ENCODE measurements at places on chromosomes 7 and 10.
A peak's percentile ranks its signal among the peaks of the same experiment; 100 is the strongest.

GRCh38 chr10:128046953-128047290, 79.3 kb downstream of the MKI67 start:
- no peak for DNase-seq

GRCh38 chr7:28473571-28474281, 61.4 kb downstream of the CREB5 start:
- DNase-seq, result no peak

DNA sequence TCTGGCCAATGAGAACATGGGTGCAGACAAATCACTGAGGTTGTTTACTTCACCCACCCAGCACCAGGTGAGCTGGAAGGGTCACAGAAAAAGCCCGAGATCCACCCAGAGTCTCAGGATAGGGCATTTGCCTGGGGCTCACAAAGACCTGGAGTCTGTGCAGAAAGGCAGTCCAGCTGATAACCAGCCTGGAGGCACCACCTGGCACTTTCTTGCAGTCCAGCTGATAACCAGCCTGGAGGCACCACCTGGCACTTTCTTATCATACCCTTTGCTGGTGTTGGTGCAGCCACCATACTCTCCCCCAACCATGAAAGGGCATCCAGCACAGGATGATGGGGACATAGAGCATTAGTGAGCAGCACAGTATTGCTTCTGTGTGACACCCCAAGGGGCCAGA, 104.1 kb downstream of the PPP1R3C start:
- DNase-seq, result no peak

DNA sequence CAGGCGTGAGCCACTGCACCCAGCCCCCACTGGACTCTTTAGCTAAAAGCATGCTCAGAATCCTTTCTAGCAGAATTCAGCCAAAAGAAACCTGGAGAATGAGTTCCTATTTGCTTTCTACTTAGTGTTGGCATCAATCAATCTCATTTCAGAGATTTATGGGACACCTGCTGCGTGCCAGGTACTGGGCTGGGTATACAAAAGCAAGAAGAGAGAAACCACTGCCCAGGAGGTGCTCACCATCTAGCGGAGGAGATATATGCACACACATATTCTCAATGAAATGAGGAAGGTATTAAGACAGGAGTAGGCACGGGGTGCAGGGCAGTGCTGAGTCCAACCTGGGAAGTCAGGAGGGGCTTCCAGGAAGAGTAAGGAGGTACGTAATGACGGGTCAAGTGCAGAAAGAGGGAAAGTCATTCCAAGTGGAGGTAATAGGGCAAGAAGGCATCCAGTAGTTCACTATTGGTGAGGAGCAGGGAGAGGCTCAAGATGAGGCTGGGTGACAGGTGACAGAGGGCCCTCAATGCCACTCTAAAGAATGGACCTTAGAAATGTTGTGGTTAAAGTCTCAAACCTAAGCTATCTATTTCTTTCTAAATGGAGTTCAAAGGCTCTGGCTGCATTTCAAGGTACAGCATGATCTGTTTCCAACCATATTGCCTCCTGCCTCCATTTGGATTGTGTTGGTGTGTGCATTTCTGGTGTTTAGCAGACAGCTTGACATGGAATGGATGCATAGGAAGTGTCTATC, 22.1 kb downstream of the ABLIM1 start:
- no peak for DNase-seq

GRCh38 chr10:92876509-92877036, 28.3 kb downstream of the EXOC6 start:
- DNase-seq, result no peak

DNA sequence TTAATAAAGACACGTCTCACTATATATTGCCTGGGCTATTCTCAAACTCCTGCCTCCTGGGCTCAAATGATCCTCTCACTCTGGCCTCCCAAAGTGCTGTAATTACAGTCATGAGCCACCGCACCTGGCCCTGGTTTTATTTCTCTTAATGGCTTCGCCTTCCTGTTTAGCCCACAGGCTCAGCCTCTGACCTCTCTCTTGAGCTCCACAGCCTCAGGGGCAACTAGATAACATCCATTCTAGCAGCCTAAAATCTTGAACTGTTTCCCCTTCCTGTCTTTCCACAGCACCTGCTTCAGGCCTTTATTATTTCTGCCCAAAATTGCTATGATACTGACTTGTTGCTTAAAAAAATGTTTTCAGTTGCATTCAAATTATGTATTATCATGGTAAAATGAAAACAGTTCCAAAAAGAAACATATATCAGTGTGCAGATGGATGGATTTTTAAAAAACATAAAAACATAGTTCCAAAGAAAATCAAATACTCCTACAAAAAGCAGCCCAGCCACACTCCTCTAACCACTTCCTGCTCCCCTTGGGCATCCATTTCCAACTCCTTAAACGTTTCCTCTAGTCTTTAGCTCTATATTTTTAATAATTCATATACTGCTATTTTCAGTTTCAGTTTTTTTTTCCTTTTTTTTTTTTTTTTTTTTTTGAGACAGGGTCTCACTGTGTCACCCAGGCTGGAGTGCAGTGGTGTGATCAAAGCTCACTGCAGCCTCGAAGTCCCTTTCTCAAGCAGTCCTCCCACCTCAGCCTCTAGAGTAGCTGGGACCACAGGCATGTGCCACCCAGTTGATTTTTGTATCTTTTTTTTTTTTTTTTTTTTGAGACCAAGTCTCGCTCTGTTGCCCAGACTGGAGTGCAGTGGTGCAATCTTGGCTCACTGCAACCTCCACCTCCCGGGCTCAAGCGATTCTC, 5.1 kb upstream of the BAZ1B start:
- DNase-seq, result no peak

GRCh38 chr10:23742368-23742767, 303.5 kb downstream of the OTUD1 start:
- DNase-seq, result no peak

DNA sequence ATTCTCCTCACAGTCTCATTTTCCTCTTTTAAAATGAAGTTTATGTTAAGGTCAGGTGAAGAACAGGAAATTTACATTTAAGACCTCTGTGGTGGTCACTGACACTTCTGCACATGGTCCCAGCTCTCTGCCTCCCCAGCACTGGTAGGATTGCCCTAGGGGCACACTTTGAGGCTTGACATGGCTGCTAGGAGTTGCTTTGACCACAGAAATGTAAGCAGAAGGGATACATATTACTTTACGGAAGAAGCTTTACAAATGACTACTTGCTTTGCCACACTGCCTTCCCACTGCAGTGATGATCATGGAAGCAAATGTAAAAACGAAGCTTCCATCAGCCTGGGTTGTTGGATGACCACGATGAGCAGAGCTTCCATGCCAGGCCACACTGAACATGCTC, 53.1 kb upstream of the RSU1 start:
- no peak for DNase-seq

GRCh38 chr7:49438281-49438680, 335.2 kb upstream of the VWC2 start:
- DNase-seq, result no peak

DNA sequence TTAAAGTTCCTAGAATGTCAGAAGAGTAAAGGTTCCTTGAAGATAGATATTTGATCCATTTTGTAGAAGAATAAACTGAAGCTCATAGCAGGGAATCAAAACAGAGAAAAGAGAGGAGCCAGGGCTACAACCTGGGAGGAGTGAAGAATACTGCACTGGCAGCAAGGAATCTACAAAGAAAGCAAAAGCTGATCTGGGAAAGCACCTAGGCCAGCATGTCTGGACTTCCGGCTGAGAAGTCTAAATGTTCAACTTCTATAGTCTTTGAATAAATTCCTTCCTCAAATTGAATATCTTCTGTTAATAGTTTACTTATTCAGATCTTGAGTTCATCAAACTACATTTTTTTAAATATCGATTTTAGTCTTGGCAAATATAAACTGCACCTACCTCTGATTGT, 78.2 kb downstream of the VPS41 start:
- no peak for DNase-seq

DNA sequence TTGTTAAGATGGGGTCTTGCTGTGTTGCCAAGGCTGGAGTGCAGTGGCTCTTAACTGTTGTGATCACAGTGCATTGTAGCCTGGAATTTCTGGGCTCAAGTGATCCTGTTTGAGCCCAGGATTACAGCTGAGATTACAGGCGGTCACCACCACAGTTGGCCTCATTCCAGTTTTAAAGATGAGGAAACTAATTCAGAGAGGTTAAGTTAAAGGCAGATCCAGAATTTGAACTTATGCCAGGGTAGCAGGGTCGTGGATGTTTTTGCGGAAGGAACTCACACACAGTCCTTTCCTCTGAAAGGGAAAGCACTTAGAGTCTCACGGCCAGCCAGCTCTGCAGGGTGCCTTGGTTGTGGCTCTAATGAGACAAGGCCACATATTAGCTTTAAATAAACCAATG, 84.7 kb downstream of the MMRN2 start:
- DNase-seq, result no peak

GRCh38 chr7:64758151-64758550, 36.1 kb upstream of the ZNF138 start:
- no peak for DNase-seq

DNA sequence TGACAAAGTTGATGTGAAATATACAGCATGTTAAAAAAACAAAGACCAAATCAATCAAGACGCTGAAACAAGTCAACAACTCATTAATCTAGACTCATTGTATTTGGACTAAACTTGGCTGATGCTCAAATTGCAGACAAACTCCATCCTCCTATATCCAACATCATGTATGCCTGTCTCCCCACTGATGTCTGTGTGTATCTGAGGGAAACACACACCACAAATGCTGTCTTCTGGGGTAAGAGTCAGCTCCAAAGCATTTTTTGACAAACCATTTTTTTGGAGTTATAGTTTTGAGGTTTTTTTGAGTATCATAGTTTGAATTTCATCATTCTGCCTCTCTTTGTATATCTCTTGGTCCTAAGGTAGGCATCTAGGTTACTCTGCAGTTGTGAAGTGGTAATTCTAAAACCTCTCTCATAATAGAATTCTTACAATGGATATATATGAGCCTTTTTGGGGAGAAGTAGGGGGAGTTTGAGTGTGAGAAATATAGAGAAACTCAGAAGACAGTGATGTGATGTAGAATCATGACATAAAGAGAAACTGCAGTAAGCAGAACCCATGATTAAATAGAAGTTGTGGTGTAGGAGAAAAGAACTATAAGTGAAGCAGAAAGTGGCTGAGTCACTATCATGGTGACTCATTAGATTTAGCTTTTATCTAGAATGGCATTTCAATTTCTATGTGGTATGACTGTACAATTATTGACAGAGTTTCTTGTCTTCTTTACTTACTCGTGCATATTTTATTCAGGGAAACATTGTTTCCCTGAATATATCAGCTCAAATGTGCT, 1531.1 kb upstream of the LRRTM3 start:
- DNase-seq, result peak; percentile 11

DNA sequence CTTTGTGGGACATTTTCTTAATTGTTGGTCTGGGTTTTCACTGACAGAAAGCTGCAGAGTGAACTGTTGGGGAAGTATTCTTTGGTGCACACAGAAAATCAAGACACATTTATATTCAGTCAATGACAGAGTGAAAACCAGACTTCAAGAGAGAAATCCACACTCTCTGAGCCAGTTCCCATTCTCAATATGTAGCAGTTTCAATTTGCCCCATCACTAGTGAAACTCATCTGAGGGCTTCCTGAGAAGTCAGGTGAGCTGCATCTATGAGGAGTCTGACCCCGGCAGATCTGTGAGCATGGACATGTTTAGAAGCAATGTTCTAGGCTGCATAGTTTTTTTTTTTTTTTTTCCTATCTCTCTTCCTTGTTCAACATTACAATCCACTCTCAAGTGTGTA, 163.7 kb upstream of the AHR start:
- DNase-seq, result no peak

GRCh38 chr7:138625849-138626230, 75.3 kb downstream of the SVOPL start:
- no peak for DNase-seq

GRCh38 chr7:18770154-18770811, 274.7 kb downstream of the HDAC9 start:
- DNase-seq, result peak; percentile 38

- DNase-seq, result no peak
Observed at GRCh38 chr10:13658264-13658663, 71.5 kb downstream of the PRPF18 start.

GRCh38 chr7:122430710-122431109, 126.2 kb upstream of the FEZF1 start:
- peak; percentile 11 for DNase-seq

DNA sequence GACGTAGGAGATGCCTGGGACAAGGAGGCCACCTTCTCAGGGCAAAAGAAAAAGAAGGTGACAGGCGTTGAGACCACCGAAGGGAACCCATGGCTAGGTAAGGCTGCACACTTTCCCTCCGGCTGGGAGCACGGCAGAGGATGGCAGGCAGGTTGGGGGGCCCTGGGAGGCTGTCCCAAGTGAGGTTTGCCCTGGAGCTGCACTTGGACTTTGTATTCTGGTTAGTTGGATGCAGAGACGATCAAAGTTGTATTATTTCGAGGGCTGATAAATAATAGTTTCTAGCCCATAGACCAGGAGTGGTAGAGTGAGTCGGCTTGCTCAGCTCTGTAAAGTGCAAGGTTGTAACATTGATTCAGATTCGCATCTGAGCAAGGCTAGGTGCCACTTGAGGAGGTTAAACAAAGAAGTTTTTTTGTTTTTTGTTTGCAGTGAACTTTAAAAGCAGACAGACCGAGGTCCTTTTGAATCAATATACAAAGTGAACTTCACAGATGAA, 608 bp downstream of the ENTPD7 start:
- DNase-seq, result no peak

DNA sequence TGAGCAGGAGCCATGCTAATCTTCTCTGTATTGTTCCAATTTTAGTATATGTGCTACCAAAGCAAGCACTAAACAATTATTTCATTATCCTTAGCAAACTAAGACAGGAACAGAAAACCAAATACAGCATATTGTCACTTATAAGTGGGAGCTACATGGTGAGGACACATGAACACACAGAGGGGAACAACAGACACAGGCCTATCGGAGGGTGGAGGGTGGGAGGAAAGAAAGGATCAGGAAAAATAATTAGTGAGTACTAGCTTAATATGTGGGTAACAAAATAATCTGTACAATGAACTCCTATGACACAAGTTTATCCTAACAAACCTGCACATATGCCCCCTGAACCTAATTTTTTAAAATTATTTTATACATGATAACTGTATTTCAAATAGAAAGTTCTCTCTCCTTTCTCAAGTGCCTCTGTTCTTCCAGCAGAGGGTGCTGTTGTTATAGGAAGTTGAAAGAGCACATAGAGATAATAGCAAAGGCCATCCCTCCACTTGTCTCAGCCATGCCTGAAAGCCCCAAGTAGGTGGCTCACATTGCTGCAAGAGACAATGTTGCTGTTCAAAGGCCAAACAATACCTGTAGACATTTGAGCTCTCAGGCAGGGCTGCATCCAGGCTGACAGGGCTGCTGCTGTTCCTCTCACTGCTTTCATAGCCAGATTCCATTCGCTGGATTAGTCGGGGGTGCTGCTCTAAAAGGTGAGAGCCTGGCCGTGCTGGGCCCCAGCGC, 33.4 kb upstream of the PPP3CB start:
- peak; percentile 16 for DNase-seq
